ENCODE measurements at places on chromosomes 5 and 9. TPM values are rescaled to one million over a fixed set of nuclear protein-coding genes. Genes with fewer than 3 reads are reported as not detected.

Gene ACO1
- 16.3 TPM for total RNA-seq

- H3K27me3 ChIP-seq, result peaks cover 4% of the 10 kb centered on the region
- no peak overlapping the region for H3K27ac ChIP-seq
- no peaks in the 10 kb centered on the region for H3K36me3 ChIP-seq
- no peak for DNase-seq
Observed at GRCh38 chr5:56638768-56639238, 176.5 kb upstream of the MAP3K1 start.

DNA sequence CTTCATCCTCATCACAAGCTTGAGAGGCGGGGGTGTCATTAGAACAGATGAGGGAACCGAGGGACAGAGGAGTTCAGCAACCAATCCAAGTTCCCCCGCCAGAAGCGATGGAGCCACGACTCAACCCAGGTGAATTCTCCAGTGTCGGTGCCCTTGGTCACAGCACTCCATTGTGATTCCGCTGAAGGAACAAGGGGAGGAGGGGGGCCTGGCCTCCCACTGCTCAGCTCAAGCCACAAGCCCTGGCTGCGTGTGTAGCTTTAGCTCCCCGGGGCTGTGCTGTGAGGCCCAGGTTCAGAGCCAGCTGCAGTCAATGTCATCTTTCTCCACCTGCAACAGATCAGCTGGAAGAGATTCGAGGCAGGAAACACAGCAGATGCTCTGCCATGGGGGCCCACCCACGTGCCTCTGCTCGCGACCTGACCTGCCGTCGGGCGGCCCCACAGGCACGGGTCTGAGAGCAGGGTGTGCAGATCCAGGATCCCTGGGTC, 72.6 kb downstream of the GTF3C4 start:
- peaks cover 2% of the 10 kb centered on the region for H3K4me1 ChIP-seq
- no peak overlapping the region for H3K27ac ChIP-seq
- no peaks in the 10 kb centered on the region for H3K36me3 ChIP-seq
- no peak for DNase-seq
- no peak overlapping the region for H3K4me3 ChIP-seq
- peaks cover 52% of the 10 kb centered on the region for H3K27me3 ChIP-seq

GRCh38 chr9:71844808-71845207, 66.2 kb downstream of the ABHD17B start:
- peaks cover 4% of the 10 kb centered on the region for H3K36me3 ChIP-seq
- H3K4me3 ChIP-seq, result no peak overlapping the region
- no peaks in the 10 kb centered on the region for H3K4me1 ChIP-seq
- DNase-seq, result no peak

DNA sequence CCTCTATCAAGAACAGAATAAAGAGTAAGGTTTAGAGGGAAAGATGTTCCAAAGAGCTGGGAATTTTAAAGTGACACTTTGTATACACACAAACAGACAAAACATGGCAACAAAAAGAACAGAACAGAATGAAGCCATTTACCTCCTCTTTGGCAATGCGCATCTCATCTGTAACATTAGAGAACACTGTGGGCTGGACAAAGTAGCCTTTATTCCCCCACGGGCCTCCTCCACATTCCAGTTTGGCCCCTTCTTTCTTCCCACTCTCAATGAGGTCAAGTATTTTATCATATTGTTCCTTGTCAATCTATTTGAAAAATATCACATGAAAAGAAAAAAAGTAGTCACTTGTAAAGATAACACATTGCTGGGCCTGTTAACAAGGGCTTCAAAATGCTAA, 41.0 kb downstream of the ALDH1A1 start:
- H3K4me3 ChIP-seq, result no peak overlapping the region
- no peaks in the 10 kb centered on the region for H3K27me3 ChIP-seq
- no peaks in the 10 kb centered on the region for H3K36me3 ChIP-seq
- no peaks in the 10 kb centered on the region for H3K4me1 ChIP-seq
